NCI-H524 (cell line): ENCODE measurements at places on chromosomes 16 and 17.

- DNase-seq = no peak
Measured at GRCh38 chr17:27917000-27917399, 23.8 kb upstream of the LYRM9 start.

GRCh38 chr17:13281626-13282025 is 263.8 kb upstream of the ELAC2 start:
- no peak for DNase-seq

DNA sequence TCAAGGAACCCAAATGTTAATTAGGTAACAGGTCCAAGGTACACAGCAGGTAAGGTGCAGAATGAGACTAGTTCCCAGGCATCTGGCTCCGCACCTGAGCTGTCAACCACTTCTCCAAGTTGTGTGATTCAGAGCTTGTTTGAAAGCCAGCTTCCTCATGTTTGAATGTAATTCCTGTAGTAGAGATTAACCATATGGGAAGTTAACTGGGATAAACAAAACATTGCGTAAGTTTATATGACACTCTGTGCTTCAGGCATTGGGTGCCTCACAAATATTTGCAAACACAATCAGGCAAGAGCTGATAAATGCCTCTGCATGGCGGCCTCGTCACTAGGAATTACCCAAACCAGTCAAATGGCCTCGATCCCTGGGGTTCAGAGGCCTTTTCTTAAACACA is 27.9 kb upstream of the CPHXL start:
- no peak for DNase-seq

GRCh38 chr17:151886-152859 is 14.8 kb downstream of the SCGB1C2 start:
- no peak for DNase-seq

- DNase-seq = no peak
Measured at GRCh38 chr17:44547625-44548267, 9.5 kb upstream of the FZD2 start.

- no peak for DNase-seq
Measured at GRCh38 chr16:86378831-86379504, 131.4 kb upstream of the FOXF1 start.

GRCh38 chr16:85604145-85604705 is 8.9 kb upstream of the GSE1 start:
- no peak for DNase-seq

- DNase-seq = no peak
Measured at GRCh38 chr16:1914084-1914608, 4.1 kb downstream of the HS3ST6 start.

- DNase-seq = no peak
Measured at GRCh38 chr16:53600126-53600525, 97.1 kb upstream of the AKTIP start.

DNA sequence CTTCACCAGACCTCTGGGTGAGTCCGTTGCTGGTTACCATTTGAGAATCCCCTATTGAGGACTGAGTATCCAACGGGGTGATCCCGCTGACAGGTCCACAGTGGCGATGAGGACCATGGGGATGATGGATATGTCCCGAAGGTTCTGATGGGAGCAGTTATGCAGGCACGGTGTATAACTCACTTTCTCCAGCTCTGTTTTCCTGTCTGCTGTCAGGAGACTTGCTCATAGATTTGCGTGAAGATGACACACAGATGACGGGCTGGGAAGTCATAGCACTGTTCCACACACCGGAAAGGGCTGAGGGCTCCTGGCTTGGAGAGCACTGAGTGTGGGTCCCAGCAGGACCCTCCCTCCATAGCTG is 22.2 kb upstream of the ADCY7 start:
- no peak for DNase-seq

GRCh38 chr16:66426112-66427035 is 721 bp upstream of the BEAN1 start:
- no peak for DNase-seq

- DNase-seq = no peak
Measured at GRCh38 chr17:72598695-72599094, 477.9 kb downstream of the SOX9 start.

GRCh38 chr17:80585890-80586845 is 41.5 kb downstream of the RPTOR start:
- DNase-seq = peak; percentile 47

DNA sequence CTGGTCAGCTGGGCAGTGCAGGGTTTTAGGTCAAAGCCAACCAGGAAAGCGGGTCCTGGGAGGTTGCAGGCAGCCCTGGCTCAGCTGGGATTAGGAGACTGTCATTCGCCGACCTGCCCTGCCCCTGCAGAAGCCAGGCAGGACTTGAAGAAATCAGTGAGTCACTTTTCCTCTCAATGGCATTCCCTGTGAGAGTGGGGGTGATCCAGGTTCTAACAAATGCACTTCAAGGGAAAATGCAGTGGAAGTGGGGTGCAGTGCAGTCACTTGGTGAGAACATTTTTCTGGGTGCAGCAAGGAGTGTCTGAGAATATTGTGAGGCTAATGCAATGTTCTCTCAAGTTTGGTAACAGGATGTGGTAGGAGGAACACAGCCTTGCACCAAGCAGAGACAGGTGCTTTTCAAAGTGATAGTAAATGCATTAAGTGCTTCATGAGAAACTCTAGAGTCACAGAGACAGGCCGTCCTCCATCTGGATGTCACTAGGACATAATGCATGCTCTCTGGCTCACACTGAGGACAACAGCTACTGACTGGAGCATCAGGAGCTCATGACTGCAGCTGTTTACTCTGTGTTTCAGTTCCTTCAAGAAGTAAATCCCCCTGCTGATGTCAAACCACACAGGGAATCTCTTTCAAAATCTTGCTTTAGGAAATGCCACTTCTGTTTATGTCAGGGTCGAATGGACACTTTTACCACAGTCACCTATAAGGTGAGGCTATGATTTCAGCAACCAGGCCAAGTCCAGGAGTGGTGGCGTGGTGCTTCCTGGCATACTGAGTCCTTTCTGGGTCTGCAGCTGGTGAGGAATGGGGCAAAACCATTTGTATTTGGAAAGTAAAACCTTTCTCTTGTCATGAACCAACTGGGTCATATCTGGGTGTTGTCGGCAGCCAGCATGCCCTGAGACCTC is 16.7 kb downstream of the CDK5R1 start:
- DNase-seq = peak; percentile 54

- no peak for DNase-seq
Measured at GRCh38 chr16:8088820-8089338, 501.4 kb downstream of the TMEM114 start.

DNA sequence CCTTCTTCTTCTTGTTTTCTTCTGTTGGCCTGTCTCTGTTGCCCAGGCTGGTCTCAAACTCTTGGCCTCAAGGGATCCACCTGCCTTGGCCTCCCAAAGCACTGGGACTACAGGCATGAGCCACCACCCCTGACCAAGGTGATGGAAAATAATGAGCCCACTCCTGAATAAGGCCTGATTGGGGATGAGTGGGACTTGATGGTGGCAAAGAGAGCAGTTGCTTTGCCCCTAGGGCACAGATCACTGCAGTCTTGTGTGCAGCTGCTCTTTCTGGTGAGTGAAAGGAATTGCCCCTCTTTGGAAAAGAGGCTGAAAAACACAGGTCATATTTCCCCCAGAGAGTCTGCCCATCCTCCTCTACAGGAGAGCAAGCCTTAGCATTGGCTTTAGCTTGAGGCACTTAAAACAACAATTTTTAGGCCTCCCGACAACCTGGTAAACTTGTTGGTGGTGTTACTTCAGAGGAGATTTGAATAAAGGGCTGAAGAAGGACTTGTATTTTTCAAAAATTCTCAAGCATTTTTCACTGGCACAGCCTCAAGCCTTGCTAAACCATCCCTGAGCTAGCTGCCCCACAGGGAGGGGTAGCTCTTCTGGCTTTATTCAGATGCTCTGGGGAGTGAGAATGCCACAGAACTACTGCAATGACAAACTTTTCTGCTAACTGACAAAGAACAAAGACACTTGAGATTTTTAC is 6.1 kb upstream of the PDP2 start:
- DNase-seq = no peak

DNA sequence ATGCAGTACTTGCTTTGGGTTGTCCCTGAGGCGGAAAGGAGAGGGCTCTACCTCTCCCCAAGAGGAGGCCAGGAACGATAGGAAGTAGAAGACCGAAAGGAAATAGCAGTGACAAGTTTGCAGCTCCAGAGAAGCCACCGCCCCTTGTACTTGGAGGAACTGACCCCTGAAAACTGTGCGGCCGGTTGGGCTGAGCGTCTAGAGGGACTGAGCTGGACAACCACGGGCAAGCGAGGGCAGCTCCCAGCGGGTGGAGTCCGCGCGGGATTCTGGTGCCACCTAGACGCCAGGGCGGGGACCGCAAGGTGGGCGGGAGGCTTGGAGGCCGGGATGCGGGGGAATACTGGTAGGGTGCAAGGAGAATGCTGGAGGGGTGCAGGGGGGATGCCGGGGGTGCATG is 1.3 kb upstream of the SLC6A4 start:
- peak; percentile 41 for DNase-seq

DNA sequence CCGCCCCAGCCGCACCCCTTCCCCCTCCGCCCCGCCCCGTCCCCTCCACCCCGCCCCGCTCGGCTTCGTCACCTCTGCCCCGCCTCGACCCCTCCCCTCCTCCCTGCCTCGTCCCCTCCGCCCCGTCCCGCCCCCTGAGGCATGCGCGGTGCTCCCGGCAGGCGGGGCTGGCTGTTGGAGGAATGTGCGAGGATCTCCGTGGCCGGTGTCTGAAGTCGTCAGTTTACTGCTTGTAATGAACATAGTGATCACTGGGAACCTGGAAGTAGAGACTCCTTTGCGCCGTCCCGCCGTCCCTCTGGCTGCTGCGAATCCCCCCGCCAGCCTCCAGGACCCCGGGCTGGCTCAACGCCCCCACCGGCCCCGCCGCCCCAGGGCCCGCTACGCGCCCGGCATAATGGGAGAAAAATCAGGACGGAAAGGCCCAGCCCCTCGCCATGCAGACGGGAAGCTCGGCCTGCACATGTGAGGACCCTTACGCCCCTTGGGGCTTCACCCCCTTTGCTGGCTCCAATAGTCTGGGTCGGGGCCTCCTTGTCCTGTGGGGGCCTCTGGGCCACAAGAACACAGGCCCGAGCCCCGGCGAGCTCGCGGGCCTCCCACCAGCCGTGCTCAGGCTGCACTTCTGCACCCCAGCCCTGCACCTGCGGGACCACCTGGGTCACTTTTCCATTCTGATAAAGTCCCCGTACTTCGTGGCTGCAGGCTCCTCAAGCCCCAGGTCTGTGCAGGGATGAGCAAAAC is 743.1 kb downstream of the KCNJ18 start:
- DNase-seq = no peak

- DNase-seq = no peak
Measured at GRCh38 chr17:49987290-49987585, 7.8 kb downstream of the DLX3 start.

GRCh38 chr17:75159196-75160031 is 5.1 kb upstream of the JPT1 start:
- DNase-seq = no peak

DNA sequence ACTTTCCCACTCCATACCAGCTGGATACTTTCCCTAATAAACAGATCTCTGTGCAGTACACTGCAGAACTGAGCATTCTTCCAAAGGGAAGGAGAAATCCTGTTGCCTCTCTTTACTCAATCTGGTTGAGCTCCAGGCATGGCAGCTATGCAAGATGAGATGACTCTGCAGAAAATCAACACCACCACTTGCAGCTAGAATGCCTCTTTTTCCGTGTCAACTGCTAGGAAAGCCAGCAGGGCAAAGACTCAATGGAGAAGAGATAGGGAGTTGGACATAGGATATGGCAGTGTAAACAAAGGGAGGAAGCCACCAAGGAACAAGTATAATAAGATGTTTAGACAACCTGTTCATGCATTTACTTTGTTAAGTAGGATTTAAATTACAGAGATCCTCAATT is 40.4 kb upstream of the CORO6 start:
- no peak for DNase-seq

- peak; percentile 86 for DNase-seq
Measured at GRCh38 chr16:49608779-49609178, 235.2 kb downstream of the C16orf78 start.

GRCh38 chr17:54967621-54968261 is 713 bp downstream of the COX11 start:
- peak; percentile 48 for DNase-seq

DNA sequence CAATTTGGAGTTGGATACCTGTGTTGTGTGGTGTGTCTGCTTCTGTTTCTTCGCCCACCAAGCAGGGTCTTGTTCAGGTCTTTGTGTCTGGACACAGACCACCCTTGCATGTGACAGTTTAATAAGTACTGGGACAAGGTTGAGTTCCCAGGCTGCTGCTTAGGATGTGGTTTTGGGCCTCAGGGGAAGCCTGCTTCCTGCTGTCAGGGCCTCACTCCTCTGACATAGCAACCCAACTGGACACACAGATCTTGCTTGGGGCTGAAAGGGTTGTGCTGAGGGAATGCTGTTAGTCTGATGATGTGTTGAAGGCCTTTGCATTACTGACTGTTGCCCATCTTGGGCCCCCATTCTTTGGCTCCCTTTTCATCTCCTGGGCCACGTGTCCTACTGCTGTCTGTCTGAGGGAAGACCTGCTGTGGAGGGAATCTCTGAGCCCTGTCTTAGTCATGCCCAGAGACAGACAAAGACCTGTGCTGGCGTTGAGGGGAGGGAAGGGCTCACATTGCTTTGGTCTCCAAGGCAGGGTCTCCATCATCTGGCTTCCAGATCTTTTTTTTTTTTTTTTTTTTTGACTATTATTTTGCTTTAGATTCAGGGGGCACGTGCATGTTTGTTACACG is 4.7 kb upstream of the TGFB1I1 start:
- no peak for DNase-seq

GRCh38 chr17:8386841-8387240 is 3.8 kb upstream of the RPL26 start:
- peak; percentile 19 for DNase-seq

- no peak for DNase-seq
Measured at GRCh38 chr16:6111390-6111789, 1013.8 kb upstream of the EEF2KMT start.

- no peak for DNase-seq
Measured at GRCh38 chr16:51508490-51509212, 357.6 kb upstream of the SALL1 start.

- no peak for DNase-seq
Measured at GRCh38 chr17:15920758-15921239, 24.1 kb upstream of the ADORA2B start.

DNA sequence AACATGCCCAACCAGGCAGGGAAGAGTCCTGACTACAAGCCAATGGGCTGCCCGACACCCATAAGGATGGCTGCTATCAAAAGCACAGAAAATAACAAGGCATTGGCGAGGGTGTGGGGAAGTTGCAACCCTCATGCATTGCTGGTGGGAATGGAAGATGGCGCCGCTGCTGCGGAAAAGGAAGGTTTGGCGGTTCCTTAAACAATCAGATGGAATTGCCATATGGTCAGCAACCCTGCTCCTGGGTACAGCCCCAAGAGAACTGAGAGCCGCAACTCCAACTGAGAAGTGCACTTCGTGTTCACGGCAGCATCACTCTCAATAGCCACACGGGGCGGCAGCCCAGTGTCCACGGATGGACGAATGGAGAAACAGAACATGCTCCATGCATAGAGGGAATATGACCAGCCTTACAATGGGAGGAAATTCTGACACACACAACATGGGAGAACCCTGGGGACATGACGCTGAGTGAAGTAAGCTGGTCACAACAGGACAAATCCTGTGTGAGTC is 193.3 kb downstream of the RBFOX3 start:
- peak; percentile 77 for DNase-seq
